ENCODE measurements at places on chromosomes 2 and 18. TPM values are rescaled to one million over a fixed set of nuclear protein-coding genes. Genes with fewer than 3 reads are reported as not detected.

DNA sequence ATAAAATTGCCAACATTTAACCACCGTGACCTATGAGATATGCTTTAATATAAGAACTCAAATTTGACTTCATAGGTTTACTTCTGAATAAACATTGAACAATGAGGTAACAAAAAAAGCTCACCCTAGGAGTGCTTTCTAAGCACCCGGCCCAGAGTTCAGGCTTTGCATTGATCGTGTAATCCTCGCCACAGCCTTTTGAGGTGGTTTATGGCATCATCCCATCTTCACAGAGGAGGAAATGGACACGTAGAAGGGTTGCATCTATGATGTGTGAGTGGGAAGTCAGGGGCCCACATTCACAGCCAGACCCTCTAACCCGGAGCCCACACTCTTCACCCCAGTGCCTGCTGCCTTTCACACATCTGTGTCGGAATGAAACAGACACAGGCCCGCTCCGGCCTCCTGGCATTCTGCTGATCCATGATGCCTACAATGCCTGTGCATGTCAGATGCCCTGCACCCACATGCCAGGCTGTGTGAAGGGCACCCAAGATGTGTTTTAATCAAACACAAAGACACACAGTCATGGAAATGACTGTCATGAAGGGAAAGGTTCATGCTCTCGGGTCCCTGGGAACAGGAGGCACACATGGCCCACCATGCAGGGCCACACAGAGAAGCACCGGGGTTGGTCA, 48.6 kb upstream of the RPL31 start:
- no peak for DNase-seq
- H3K27ac ChIP-seq, result no peak overlapping the region
- no peak overlapping the region for H3K4me3 ChIP-seq
- peaks cover 26% of the 10 kb centered on the region for H3K4me1 ChIP-seq
- H3K27me3 ChIP-seq, result no peaks in the 10 kb centered on the region

DNA sequence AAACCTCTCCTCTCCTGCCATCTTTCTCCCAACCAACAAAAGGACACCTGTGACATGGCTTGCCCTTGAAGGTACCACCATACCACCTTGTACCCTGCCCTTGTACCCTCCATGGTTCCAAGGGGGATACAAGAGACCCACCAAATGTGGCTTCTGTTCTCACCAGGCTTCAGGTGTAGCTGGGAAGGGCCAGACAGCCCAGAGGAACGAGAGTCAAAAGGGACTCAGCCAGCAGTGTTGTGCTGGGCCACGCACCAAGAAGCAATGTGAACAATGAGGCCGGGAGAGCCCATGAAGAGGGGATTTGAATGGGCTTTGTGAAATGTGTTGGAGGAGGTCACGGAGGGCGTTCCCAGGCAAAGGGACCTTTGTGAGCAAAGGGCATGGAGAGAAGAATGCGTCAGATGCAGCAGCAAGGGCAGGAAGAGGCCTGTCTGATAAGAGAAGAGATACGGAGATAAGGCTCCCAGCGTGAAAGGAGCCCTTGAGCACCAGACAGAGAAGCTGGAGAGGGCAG, 48.6 kb downstream of the PLB1 start:
- peaks cover 35% of the 10 kb centered on the region for H3K27me3 ChIP-seq
- DNase-seq, result no peak

DNA sequence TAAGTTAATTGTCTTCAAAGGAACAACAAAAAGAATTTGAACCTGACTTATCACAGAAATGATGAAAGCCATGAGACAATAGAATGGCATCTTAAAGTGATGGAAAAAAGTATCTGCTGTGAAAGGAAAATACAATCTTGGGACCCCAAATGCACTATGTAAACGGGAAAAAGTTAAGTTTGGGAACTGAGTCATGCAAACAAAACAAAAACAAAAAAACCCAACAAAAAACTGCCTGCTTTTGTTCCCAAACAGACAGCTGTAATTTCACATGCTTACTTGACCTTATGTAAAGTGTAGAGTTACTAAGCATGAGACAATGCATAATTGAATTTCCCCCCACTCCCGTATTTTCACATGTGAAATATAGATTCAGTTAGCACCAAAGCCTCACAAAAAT, 122.1 kb upstream of the RBMS1 start:
- no peaks in the 10 kb centered on the region for H3K36me3 ChIP-seq
- H3K4me3 ChIP-seq, result no peak overlapping the region
- no peaks in the 10 kb centered on the region for H3K27me3 ChIP-seq
- no peak for DNase-seq
- peaks cover 5% of the 10 kb centered on the region for H3K4me1 ChIP-seq
- no peak overlapping the region for H3K27ac ChIP-seq

- H3K27me3 ChIP-seq, result no peaks in the 10 kb centered on the region
- no peaks in the 10 kb centered on the region for H3K36me3 ChIP-seq
- no peak overlapping the region for H3K27ac ChIP-seq
- no peak overlapping the region for H3K4me3 ChIP-seq
- DNase-seq, result no peak
These were observed 261.5 kb downstream of the TRIB2 start for GRCh38 chr2:12978066-12978835.

GRCh38 chr2:40332191-40332826, 119.6 kb downstream of the SLC8A1 start:
- H3K27me3 ChIP-seq, result no peaks in the 10 kb centered on the region
- no peaks in the 10 kb centered on the region for H3K36me3 ChIP-seq
- peaks cover 89% of the 10 kb centered on the region for H3K4me1 ChIP-seq
- no peak for DNase-seq
- no peak overlapping the region for H3K4me3 ChIP-seq
- H3K27ac ChIP-seq, result peak overlapping the region; percentile 45

DNA sequence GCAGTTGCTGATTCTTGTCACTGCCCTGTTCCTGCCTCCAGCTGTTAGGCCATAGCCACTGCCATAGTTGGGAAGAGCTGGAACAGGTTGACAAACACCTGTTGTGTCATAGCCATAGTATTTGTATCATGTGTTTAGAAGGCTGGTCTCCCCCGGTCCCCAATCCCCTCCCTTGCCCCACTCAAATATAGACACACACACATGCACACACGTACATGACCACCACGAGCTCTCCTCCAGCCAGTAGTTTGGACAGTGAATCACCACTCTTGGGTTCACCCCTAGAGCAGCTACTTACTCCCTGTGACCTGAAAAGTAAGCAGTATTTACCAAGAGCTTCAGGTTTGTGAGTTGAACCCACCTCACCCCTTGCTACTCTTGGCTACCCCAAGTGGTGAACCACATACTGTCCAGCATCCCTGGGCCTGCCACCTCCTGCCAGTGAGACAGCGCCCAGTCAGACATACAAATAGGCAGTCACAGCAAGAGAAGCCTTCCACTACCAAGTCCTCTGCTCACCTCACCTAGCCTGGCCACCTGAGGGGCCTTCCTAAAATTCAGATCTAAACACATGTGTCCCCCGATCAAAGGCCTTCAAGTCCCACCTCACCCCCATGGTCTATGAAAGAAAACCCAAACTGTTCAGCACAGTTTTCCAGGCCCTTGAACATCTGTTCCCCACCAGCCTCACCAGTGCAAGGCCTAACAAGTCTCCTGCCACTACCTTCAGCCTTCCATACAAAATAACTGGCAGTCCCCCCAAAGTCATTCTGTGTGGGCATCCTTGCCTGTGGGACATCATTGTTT, 7.1 kb downstream of the PCBP1 start:
- no peak overlapping the region for H3K4me3 ChIP-seq
- DNase-seq, result no peak
- peak overlapping the region; percentile 81 for H3K27ac ChIP-seq
- H3K36me3 ChIP-seq, result peaks cover 12% of the 10 kb centered on the region
- no peaks in the 10 kb centered on the region for H3K27me3 ChIP-seq

The CFC1 gene
- not detected for total RNA-seq

The ECEL1 gene
- total RNA-seq, result not detected

The CNTNAP5 gene
- not detected for total RNA-seq

The PSMD14 gene
- 42.3 TPM for total RNA-seq

The TDRD15 gene
- total RNA-seq, result not detected

The LRRTM1 gene
- 0.11 TPM for total RNA-seq

The RESP18 gene
- not detected for total RNA-seq

The TWIST2 gene
- 2.7 TPM for total RNA-seq

Measured in left ventricle myocardium inferior (tissue), 1 donor.